ENCODE measurements at places on chromosomes 3 and 15.

DNA sequence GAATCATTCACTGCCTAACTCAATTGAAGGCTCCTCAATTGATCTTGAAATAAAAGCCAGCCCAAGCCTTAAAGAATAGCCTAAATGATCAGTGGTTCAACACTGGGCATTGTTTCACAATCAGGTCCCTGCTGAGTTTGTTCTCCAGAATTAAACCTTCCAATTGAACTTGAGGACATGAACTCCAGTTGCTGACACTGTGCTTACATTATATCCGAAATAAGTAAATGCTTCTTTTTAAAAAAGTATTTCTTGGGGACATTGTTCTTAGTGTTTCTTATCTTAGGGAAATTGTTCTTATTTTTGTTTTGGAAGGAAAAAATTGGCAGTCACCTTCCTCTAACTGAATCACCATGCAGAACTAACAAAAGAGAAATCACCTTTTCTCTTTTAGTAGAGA is 450.2 kb downstream of the RBMS3 start:
- DNase-seq: no peak

DNA sequence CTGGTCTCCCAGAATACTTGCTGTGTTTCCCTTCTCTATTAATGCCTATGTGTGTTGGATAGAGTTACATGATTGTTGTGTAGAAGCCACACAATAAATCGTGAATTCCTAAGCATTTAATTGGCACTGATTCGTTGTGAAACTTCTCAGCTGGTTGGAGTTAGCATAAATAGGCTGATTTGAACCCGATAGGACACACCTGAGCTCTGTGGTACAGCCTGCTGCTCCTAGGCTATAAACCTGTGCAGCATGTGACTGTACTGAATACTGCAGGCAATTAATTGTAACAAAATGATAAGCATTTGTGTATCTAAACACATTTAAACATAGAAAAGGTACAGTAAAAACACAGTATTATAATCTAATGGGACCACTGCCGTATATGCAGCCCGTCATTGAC is 4.9 kb downstream of the ACAD11 start:
- no peak for DNase-seq

DNA sequence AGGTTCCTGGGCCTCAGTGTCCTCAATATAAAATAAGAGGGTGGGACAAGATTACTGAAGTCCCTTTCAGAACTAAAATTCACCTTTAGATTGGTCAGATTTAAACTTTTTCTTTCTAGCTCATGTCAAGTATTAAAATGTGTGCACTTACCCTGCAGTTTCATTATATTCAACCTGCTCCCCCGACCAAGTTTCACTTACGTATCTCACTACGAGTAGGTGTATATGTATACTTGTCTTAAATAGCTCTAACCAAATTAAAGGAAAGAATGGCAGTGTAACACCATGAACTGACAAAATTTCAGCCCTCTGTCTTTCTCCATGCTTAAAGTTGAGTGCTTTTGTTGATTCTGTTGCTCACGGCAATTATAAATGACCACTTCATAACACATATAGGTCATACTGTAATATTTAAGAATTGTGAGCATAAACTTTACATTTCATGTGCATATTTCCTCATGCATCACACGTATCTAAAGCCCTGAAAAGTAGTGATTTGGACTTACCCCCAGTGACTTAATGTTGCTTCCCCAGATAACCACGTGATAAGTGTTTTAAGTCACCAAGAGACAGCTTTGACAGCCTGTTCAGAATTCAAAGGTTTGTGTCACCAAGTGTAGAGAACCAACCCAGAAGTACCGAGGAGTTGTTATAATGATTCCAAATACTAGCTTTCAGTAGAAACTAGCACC is 70.0 kb downstream of the PGPEP1L start:
- DNase-seq: no peak

GRCh38 chr3:194070634-194071409 is 65.1 kb upstream of the HES1 start:
- peak; percentile 75 for DNase-seq

GRCh38 chr3:2853651-2854050 is 256.5 kb downstream of the IL5RA start:
- no peak for DNase-seq

GRCh38 chr3:56812754-56813652 is 11.3 kb upstream of the ARHGEF3 start:
- DNase-seq: peak; percentile 5

DNA sequence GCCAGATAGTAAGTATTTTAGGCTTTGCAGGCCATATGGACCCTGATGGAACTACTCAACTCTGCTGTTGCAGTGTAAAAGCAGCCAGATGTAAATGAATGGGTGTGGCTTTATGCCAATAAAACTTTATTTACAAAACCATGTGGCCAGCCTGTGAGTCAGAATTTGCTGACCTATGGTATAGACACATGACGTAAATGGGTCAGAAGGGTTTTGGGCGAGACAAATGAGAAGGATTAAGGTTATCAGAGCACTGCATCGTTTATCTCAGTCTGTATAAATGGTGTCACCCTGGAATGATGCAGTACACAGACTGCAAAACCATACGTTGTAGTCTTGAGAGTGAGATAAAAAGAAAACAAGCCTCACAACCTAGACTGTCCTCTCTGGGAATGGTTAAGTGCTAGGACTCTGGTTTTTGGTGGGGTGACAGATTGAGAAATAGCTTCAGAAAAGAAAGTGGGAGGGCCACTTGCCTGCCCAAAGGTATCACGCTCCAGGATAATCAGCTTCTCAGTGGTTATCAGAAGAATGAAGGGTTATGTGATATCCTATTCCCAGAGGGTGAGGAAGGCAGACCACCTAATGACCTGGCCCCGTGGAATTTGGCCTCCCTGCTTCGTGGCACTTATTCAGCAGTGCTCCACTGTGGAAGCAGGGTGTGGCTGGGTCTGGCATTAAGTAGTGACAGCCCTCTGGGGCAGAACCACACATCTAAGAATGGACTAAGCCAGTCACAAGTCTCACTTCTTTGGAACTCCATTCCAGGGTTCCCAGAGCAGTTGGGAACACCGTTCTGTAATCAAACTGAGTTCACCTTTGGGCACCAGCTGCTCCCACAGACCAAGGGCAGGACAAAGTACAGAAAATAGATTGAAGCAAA is 46.1 kb downstream of the ABHD5 start:
- DNase-seq: no peak

DNA sequence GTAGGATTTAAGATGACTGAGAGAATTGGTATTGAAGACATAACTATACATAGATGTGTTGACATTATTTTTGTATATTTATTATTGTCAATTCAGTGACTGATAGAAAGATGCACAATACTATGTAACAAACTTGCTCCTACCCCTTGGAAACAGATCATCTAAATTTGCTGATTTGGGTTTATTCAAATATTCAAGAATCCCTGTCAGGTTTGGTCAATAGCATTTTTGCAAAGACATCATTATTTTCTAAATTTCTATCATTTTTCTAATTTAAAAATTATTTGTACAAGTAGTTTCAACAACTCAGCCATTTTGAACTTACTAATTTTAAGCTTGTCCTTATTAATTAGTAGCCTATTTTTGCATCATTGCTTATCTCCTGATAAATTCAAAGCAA is 1463.4 kb downstream of the SI start:
- DNase-seq: no peak

- peak; percentile 45 for DNase-seq
Measured at GRCh38 chr3:11514191-11514821, 129.4 kb downstream of the VGLL4 start.

- DNase-seq: no peak
Measured at GRCh38 chr3:129598000-129598381, 8.5 kb downstream of the PLXND1 start.

GRCh38 chr3:42936157-42936981 is 30.4 kb downstream of the ZNF662 start:
- peak; percentile 12 for DNase-seq

- no peak for DNase-seq
Measured at GRCh38 chr15:35698966-35699575, 153.1 kb upstream of the DPH6 start.

DNA sequence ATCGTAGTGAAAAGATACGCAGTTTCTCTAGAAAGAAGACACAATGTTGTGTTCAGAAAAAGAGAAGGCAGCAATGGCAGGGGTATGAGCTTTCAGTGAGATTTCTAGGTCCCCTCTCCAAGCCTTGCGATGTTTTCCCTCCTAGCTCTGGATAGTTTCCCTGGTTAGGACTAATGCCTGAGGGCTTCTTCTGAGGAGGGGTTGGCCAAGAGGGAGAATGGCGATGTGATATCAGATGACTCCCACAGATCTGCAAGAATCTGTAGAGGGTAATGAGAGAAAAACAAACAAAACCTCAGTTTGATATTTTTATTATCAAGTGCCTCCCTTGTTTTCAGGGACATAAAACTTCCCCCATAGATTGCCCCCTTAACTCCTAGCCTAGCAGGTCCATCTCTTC is 4.1 kb upstream of the CLDN1 start:
- no peak for DNase-seq

- DNase-seq: no peak
Measured at GRCh38 chr15:90790057-90790456, 72.9 kb downstream of the BLM start.

DNA sequence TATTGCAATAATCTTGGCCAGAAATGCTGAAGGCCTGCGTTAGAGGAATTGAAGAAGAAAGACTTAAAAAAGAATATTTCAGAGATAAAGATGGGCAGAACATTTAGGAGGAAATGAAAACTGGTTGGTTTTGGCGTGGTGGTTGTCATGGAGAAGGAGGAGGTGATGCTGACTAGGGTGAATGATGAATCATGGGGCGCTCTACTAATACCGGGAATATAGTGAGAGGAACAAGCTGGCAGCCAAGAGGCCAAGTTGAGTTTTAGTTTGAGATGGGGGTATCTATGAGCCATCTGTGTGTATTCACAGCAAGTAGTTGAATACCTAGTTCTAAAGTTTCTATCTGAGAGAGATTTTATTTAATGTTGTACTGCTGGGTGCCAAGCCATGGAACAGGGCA is 6.8 kb upstream of the GAP43 start:
- DNase-seq: no peak

GRCh38 chr3:121431726-121432517 is 113.9 kb downstream of the POLQ start:
- peak; percentile 18 for DNase-seq

GRCh38 chr3:75294124-75294523 is 370.0 kb upstream of the FRG2C start:
- DNase-seq: no peak

- no peak for DNase-seq
Measured at GRCh38 chr3:97009427-97010019, 195.1 kb downstream of the EPHA6 start.

GRCh38 chr15:40925495-40925862 is 3.7 kb upstream of the DLL4 start:
- DNase-seq: no peak

DNA sequence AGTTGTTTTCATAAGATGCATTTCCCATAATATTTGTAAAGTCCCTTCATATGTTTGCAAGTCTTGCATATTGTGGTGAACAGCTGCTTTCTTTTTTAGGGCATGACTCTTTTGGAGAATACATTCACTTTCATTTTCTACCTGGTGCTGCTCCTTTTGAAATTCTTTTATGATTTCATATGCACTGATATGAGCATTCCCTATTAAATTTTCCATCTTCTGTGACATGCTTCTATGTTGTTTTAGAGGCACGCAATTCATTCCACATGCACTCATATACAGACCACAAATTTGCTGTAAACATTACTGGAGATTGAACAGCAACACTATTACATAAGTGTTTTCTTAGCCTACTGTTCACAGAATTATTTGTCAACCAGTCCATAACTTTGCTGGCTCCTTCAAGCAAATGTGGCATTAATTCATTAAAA is 92.8 kb upstream of the TNFSF10 start:
- DNase-seq: no peak

- no peak for DNase-seq
Measured at GRCh38 chr15:58880320-58880719, 53.2 kb downstream of the SLTM start.

- no peak for DNase-seq
Measured at GRCh38 chr3:196998966-196999760, 30.5 kb downstream of the MELTF start.

DNA sequence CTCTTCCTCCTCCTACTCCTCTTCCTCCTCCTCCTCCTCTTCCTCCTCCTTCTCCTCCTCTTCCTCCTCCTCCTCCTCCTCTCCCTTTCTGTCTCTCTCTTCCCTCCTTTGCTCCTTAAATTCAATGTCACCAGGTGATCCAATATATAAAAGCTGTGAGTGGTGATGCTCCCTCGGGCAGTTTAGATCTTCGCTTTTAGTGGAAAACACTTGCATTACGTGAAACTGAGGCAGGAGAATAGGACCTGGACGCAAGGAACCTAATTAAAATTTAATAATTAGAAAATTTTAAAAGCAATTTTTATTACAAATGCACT is 279.7 kb downstream of the XXYLT1 start:
- DNase-seq: no peak

DNA sequence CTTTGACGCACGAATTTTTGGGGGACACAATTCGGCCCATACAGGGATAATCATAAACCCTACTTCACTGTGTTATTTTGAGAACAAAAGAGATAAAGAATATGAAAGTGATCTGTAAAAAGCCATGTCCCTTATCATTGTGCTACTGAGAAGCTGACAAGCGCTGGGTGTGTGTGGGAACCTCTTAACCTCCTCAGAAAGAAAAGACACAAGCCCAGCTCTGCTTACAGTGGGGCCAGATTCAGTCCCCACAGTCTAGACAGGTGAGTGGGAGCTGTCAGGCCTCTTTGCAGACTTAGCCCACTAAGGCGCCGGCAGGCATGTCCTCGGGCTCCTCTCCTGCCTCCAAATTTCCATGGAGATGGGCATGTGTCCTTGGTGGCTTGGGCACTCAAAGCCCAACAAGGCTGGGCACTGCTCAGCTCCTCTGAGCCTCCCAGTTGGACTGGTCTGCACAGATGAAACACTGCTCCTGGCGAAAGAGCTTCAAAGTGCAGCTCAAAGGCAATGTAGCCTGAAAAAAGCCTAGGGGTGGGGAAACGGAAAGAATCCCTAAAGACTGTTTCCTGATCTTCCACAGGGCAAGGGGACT is 64.4 kb upstream of the ETV5 start:
- DNase-seq: no peak

DNA sequence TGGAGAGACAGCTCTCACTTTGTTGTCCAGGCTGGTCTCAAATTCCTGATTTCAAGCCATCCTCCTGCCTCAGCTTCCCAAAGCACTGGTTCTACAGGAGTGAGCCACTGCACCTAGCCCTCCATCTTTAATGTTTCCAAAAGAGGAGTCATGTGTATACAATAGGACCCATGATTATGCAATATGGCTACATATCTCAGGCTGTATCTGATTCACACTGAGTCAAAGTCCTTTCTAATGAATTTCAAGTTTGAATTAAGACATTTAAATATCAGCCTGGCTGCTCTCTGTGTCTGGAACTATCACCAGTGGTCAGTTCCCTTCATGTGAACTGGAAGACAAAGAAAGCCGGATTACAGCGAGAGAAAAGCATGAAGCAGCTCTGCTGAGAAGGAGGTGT is 90.5 kb downstream of the MINAR1 start:
- DNase-seq: no peak

- DNase-seq: no peak
Measured at GRCh38 chr3:48934333-48934991, 15.8 kb downstream of the ARIH2 start.

DNA sequence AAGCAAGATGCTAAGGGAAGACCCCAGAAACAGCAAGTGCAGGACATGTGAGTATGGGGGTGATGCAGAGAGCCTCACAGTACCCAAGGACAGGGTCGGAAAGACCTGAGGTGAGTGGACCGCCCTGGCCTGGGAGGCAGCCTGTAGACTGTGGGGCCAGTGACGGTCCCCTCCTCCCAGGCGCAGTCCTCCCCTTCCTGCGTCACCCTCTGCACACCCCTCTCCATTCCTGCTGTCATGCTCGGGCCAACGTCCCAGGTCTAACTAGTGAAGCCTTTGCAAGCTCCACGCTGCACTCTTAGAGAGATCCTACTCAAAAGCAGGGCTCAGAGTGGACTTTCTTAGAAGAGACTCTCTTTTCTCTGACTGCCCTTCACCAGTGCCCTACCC is 41.6 kb downstream of the TM2D3 start:
- DNase-seq: no peak

All from fibroblast of skin of left biceps (primary cell).